CD4-positive, alpha-beta T cell treated with Interleukin-15 for 4 hours (primary cell): ENCODE measurements at places on chromosomes 12 and 14.

- no peak for DNase-seq
Measured at GRCh38 chr12:14954269-14954668, 7.1 kb downstream of the ARHGDIB start.

- peak; percentile 44 for DNase-seq
Measured at GRCh38 chr12:130868412-130868811, 3.5 kb upstream of the RAN start.

GRCh38 chr12:67068204-67068731, 200.9 kb upstream of the CAND1 start:
- DNase-seq: no peak

GRCh38 chr12:19886639-19887064, 447.4 kb downstream of the AEBP2 start:
- DNase-seq: no peak

DNA sequence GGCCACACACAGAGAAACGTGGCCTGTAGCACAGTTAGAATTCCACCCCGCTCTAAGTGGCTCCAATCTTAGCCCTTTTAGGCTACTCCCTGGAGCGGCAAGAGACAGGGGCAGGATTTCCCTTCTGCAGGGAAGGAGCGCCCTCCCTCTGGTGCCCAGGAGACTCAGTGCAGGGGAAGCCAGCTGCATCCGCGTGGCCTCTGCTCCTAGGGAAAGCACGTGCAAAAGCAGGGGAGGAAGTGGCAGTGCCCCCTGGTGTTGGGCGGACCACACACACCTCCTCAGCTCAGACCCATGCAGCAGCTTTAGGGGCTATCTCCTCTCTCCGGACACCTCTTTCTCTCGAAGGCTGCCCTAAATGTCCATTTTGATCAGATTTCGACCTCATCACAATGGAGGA, 50.0 kb downstream of the SPRING1 start:
- no peak for DNase-seq

GRCh38 chr14:38039496-38039895, 168.2 kb upstream of the SSTR1 start:
- no peak for DNase-seq

DNA sequence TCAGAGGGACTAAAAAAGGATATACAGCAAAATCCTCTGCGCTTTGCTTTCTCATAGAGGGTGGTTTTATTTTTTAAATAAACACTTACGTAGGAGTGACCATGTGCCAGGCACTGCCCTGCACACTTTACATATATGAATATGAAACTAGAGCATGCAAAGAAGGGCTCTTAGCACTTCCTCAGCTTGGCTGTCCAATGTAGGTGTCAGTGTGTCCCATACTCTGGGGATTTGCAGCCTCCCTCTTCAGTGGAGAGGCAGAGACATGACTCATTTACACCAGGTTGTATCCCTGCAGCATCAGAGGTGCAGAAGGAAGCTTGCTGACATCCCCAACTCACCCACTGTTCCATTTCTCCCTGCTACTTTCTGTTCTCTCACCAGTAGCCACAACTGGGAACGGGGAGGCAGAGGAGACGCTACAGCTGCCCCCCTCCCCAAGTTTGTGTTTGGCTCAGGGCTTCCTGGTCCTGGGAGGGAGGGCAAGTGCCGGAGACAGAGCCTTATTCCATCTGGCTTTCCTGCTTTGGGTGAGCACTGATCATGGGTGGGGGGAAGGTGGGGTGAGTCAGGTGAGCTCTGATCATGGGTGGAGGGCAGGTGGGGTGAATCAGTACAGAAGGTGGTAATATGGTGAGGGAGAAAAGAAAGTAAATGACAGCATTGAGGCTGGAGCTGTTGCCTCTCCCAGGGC, 4.9 kb upstream of the KRT5 start:
- no peak for DNase-seq

DNA sequence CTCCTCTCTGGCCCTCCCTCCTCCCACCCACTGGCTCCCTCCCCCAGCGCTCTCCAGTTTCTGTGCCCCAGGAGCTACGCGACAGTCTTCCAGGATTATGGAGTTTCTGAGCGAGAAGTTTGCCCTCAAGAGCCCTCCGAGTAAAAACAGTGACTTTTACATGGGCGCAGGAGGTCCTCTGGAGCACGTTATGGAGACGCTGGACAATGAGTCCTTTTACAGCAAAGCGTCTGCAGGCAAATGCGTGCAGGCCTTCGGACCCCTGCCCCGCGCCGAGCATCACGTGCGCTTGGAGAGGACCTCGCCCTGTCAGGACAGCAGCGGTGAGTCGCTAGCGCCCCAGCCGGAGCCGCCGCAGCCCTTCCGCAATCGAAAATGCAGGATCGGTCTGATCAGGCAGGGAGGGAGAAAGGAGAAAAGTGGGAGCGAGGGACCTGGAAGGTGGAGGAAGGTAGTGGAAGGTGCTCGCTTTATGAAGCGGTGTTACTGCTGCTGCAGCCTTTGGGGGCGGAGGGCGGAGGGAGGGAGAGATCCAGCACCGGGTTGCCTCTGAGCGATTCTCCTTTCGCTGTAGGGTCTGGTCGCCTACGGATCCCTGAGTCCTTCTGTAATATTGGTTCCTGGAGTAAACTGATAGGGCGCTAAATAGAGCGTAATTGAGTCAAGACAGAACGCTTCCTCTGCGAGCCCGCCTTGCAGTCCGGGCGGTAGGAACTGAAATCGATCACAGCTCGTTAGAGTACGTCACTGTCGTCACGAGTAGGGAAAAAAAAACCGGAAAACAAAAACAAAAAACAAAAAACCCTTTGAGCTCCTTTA, at the start of gene ALX1:
TSS of gene ALX1 (plus strand) at position 56 of the 819 bp plus-strand sequence. CDS start at position 98, 42 bp downstream.
- DNase-seq: no peak
